ENCODE measurements at places on chromosomes 7 and 10.
A peak's percentile ranks its signal among the peaks of the same experiment; 100 is the strongest.

- DNase-seq = no peak
These were observed 40.6 kb downstream of the CCDC3 start for GRCh38 chr10:12960941-12961340.

DNA sequence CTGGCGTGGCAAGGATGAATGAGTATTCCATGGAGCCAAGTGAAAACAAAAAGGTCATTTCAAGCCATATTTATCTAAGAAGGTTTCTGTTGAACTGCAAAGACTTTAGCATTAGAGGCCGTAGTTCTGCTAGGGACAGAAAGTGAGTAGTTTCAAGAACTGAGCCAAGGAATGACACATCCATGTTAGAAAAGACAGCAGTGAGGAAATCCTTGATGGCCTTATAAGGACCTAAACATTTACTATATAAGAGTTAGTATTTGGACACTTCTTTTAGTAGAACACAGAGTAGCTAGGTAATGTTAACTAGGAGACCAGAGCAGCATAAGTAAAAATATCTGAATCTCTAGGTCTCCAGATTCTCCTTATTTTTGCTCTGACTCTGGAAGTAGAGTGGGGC, 329.8 kb upstream of the SEMA3D start:
- DNase-seq = no peak

GRCh38 chr10:33065111-33065510, 107.1 kb upstream of the ITGB1 start:
- no peak for DNase-seq

- no peak for DNase-seq
These were observed 1235.3 kb downstream of the GATA3 start for GRCh38 chr10:9289811-9290210.

DNA sequence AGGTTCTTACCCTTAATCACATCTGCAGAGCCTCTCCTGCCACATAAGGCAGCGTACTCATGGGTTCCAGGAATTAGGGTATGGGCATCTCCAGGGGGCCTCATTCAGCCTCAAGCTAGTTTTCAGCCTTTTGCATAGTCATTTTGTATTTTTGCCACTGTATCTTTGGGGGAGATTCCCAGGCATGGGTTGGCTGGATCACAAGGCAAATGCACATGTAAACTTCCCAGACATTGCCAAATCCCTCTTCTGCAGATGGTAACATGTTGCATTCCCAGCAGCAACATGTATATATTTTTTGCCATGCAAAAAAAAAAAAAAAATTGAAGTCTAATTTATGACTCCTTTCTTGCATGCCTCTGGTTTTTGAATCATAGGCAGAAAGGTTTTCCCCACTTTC, 595.4 kb upstream of the FOXK1 start:
- no peak for DNase-seq

DNA sequence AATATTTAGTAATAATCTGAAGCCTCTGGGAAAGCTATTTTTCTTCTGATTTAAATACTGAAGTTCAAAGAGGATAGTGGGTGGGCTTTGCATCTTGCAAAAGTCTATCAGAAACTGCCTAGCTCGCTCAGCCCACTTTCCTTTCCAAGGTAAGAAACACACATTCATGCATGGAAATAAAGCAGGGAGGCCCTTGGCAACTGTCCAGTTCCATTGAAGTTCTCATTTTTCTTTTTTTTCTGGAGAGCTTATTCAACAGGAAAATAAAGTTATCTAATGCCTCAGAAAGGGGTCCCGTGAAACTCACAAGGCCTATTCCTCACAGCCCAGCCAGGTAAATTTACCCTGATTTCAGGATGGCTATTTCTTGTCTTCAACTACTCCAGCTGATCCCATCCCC, 654.9 kb downstream of the KCNMA1 start:
- DNase-seq = no peak

GRCh38 chr10:122421742-122422141, 32.7 kb upstream of the ARMS2 start:
- DNase-seq = no peak

DNA sequence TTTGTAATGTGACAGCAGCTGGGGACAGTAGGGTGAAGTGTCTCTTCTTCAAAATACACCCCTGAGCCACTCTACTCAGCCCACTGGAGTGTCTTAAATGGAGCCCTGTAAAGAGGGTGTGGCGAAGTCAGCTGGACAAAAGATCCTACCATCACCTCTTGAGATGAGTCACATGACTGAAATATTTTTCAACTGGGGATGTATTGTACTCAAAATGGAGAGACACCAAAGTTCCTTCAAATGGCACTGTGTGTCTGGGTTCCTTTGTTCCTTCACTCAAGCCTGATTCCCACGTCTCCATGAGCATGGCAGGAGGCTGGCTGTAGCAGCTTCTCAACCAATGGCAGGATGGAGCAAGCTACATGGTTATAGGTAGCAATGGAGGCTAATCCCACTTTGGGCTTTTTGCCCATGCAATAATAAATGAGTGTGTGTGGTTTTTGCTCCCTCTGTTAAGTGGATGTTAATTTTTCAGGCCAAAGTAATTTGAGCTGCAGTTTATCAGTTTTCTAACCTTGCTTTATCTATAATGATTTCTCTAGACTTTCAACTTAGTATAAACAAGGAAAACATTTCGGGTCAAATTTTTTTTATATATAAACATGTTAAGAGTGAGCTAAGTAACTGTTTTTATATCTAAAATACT, 68.2 kb downstream of the CLEC2L start:
- DNase-seq = no peak

DNA sequence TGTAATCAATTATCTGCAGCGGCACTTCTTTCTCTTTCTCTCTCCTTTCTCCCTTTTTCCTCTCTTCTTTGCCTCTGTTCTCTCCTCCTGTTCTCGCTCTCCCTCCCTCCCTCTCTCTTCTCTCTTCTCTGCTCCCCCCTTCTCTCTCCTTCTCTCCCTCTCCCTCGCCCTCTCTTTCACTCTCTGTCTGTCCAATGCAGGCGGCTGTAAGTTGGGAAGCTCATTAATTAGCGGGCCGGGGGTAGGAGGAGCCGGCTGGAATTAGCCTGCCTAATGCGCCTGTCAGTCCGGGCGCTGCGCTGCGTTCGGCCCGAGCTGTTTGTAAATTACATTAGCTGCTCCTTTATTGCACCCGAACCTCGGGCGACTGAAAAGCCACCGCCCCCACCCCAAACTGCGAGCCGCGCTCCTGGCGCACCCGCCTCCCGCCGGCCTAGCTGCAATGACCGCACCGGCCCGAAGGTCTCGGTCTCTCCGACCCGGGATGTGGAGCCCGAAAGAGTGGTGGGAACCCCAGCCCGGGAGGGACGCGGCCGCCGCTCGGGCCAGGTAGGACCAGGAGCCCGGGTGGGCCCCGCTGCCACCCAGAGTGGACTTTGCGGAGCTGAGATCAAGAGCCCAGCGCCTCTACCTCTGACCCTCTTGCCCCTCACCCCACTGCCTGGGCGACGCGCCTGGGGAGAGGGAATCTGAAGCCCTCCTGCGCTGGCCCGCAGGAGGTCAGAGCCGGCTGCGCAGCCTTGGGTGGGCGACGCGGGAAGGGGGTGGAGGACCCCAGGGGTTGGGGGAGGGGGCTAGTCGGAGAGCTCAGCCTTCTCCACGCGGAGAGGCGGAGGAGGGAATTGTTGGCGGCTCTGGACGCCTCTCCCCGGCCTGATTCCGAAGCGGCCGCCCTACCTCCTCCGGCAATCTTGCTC, at the start of gene LBX1:
Gene LBX1 (minus strand): TSS at position 198 of the 917 bp plus-strand sequence. CDS start 648 bp downstream, outside the sequence.
- no peak for DNase-seq

GRCh38 chr7:26618898-26619297, 245.5 kb downstream of the SKAP2 start:
- DNase-seq = no peak

GRCh38 chr10:79266543-79267312, 80.5 kb upstream of the PPIF start:
- peak; percentile 81 for DNase-seq

GRCh38 chr7:4138866-4139265, 543.2 kb upstream of the FOXK1 start:
- DNase-seq = no peak

- no peak for DNase-seq
These were observed 20.1 kb downstream of the TMEM168 start for GRCh38 chr7:112770051-112770450.

DNA sequence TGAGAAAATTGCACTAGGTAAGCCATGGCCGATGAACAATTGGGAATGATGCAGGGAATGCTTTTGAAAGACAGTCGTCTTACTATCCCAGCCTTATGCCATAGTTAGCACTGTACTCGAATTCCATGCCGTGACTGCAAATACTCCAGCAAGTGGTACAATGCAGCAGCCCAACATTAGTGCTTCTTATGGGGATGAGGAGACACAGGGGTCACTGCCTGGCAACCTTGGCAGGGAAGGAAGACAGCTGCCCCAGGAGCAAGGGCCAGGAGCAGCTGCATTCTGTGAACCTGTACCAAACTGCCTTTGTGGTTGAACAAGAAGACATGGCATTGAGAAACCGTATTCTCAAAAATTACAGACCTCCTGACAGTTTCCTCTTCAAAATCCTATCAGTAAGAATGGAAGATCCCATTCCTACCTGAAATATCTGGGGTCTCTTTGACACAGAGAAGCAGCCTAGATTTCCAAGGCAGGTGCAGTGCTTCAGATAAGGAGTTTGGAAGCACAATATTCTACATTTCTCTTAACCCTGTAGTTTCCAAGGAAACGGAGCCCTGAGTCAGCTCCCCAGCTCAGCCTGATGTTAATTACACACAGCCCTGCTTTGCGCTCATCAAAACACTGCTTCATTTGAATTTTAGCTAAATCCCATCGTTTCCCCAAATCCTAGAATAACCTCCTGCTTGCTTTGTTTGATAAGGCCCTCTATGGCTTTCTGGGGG, 49.0 kb upstream of the FRMD4A start:
- DNase-seq = no peak

DNA sequence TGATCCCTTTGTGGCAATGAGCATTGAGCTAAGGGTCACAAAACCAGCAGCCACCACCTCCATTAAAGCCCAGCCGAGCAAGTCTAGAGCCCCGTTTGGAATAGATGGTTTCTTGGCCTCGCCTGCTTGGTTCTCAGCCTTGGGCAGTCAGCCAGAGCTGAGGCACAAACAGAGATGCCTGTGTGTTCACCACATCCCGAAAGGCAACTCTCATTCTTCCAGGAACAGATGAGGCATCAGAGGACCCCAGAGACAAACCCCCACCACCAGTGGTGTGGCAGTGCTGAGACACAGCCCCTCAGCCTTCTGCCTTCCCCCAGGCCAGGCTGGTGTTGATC, 203.3 kb upstream of the ZMIZ1 start:
- no peak for DNase-seq

GRCh38 chr7:117014099-117014656, 60.9 kb downstream of the ST7 start:
- no peak for DNase-seq

GRCh38 chr10:22455068-22455857, 110.0 kb downstream of the SPAG6 start:
- DNase-seq = no peak

DNA sequence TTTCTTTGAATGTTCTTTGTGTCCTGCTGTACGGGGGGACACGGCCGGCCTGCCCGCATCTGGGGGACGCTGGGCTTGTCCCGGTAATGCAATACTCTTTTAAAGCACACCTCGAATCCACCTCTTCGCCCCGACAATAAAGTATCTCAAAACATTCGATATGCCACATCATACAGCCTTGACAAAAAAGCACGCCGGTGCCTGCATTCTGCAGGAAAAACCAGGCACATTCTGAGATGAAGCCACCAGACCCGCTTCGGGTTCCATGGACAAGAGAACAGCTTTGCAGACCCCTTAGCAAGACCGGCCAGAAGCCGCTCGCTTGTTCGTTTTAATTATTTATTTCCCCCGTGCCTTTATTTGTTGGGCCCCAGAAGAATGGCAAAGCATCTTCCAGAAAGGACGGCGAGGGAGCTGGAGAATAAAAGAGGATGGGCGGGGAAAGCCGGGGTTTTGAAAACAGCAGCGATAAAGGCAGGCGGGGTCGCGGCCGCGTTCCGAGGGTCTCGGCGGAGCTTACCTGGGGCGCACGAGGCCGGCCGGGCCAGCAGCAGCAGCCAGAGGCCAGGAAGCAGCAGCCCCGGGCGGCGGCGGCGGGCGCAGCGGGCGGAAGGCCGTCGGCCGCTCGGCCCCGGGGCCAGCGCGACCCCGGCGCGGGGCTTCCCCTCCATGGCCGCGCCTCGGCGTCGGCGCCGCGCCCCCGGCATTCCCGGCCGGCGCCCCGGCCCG, 462 bp downstream of the KIAA1549 start:
- DNase-seq = no peak

DNA sequence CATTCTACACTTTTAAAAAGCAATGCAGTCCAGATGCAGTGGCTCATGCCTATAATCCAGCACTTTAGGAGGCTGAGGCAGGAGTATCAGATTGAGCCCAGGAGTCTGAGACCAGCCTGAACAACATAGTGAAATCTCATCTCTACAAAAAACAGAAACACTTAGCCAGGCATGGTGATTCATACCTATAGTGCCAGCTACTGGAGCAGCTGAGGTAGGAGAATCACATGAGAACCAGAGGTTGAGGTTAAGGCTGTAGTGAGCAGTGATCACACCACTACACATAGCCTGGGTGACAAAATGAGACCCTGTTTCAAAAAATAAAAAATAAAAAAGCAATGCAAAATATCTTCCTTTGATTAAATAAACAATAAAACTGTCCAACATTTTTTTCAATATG, 205.2 kb downstream of the GRM8 start:
- no peak for DNase-seq

GRCh38 chr10:17348011-17348500, 106.3 kb downstream of the ST8SIA6 start:
- no peak for DNase-seq

GRCh38 chr10:87850742-87851205, 12.6 kb downstream of the KLLN start:
- no peak for DNase-seq

DNA sequence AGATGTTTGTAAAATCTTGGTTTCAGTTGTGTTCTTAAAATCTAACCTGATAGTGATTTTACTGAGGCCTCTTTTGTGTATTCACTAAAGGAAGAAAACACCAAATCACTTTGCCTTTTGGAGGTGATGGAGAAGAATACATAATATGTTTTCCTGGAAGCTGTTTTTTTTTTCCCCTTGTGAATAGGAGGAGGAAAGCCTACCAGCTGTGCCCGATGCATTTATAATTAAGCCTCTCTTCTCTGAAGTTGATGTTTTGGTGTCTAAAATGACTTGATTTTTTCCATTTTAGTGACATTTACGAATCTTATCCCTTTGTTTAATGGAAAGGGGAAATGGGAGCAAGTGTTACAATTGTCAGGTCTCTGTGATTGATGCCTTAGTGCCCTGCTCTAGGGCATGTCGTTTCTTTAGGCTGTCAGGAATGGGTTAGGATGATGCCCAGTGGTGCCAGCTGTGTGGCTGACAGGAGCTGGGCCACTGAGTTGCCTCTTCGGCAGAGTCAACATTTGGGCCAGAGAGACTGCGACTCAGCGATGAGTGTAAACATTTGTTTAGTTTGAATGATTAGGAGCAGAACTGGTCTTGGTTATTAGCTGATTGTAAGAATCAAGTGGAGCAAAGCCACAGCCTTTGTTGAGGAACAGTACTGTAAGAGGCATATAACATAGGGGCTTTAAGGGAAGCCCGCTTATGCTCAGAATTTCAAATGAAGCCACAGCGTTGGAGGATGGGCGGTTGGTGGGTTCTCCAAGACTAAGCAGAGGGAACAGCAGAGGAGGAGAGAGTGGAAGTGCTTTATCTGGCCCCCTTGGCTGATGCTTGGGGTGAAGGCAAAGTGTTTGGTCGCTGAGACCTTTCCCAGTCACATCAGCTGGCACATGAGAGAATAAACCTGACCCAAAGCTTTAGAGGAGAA, 81.6 kb downstream of the CDK14 start:
- DNase-seq = no peak

Data from AG04449 (cell line).